ENCODE measurements at places on chromosomes 16 and 17.

DNA sequence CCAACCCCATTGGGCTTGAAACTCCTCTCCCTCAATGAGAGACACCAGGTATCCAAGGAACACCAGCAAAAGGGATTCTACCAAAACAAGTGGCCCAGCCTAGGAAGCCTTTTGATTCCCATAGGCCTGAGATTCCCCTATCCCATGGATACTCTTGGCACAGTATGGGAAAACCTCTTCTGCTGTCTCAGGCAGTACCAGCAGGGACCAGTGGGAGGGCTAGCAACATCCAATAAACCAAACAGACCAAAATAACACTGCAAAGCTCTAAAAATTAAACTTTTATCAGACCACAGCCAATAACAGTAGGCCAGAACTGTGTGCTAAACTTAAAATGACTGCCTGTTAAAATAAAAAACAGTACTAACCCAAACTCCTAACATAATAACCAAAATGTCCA, 153.9 kb upstream of the CES5A start:
- DNase-seq, result no peak

DNA sequence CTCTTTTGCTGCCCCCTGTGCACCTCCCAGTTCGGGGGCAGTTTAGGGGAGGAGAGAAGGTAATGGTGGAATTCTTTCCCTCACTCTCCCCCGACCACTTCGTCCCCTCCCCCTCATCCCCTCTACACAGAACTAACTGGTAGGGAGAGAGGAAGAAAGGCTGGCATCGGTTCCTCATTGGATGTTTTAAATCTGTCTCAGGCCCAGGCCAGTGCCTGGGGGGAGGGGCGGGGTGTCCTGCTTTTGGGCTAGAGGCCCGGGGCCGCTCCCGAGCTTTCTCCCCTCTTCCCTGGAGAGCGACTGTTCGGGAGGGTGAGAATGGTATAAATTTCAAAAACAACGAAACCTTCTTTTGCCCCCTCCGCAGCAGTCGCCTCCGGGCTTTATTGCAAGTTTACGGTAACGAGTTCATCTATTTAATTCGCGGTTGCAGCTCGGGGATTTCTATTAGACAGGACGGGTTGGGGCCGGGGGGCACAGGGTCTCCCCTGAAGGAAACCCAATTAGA, at the start of gene PRAC2:
TSS of gene PRAC2 (plus strand) at position 271 of the 508 bp plus-strand sequence. CDS start 1,226 bp downstream, outside the sequence.
- DNase-seq, result no peak

GRCh38 chr16:58205276-58206036, 7.5 kb upstream of the CSNK2A2 start:
- DNase-seq, result no peak

DNA sequence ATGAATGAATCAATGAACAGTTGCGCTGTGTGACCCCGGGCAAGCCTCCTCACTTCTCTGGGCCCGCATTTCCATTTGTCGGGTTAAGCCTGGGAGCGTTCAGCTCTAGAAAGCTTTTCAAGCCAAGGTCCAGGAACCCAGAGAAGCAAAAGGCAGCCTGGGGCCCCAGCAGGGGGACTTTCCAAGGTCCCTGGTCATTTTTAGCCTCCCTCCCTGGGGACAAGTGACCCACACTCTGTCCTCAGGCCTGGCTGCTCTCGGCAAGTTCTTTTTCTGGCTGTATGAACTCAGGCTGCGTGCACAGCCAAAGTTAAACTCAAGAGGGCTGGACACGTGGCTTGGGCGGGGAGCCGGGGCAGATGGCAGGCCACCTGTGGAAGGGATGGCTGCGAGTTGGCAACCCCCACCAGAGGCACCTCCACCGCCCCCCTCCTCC, 41.4 kb upstream of the CIBAR2 start:
- no peak for DNase-seq

DNA sequence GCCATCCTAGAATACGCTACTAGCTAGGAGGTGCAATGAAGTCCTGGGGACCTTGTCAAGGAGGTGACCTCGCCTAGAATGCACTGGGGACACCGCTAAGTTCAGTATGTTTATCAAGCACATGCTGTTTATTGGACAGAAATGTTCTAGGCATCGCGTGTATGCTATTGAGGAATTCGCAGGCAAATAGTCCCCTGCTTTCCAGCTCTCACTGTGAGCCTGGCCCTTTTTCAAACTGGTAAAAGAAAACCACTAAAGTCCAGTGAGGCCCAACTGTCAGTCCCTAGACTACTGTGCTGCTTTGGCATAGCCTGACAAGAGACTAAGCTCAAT, 1.2 kb upstream of the FAM222B start:
- no peak for DNase-seq

- DNase-seq, result peak; percentile 21
These were observed 33.5 kb upstream of the EMP2 start for GRCh38 chr16:10613785-10614485.

GRCh38 chr17:21031756-21032396, 10.9 kb downstream of the USP22 start:
- DNase-seq, result no peak

DNA sequence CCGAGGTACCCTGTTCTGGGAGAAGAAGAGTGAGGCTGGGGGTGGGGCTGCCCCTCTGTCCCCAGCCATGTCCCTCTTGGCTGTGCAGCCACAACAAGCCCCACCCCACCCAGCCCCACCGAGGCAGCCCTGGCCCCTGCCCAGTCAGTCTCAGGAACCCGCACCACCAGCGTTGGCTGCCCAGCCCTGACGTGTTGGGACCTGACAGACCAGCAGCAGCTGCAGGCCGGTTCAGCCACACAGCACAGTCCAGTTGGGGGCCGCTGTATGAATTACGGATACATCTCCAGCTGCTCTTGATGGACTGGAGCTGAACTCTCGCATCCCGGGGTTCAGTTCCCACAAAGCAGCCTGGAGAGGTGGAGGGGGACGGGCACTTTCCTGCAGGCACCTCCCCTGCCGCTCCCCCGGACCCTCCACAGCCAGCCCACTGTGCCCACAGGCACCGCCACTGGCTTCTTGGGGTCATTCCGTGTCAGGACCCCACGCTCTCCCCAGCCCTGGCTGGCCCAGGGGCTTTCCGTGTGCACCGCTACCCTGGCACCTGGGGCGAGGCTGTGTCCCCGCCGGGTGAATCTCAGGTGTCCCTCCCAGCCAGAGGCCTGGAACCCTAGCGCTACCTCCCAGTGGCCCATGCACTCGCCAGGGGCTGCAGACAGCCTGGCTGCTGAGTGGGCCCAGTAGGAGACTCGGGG, 7.1 kb downstream of the CDH15 start:
- DNase-seq, result no peak

- peak; percentile 37 for DNase-seq
These were observed 62.9 kb downstream of the SMURF2 start for GRCh38 chr17:64599187-64599676.

DNA sequence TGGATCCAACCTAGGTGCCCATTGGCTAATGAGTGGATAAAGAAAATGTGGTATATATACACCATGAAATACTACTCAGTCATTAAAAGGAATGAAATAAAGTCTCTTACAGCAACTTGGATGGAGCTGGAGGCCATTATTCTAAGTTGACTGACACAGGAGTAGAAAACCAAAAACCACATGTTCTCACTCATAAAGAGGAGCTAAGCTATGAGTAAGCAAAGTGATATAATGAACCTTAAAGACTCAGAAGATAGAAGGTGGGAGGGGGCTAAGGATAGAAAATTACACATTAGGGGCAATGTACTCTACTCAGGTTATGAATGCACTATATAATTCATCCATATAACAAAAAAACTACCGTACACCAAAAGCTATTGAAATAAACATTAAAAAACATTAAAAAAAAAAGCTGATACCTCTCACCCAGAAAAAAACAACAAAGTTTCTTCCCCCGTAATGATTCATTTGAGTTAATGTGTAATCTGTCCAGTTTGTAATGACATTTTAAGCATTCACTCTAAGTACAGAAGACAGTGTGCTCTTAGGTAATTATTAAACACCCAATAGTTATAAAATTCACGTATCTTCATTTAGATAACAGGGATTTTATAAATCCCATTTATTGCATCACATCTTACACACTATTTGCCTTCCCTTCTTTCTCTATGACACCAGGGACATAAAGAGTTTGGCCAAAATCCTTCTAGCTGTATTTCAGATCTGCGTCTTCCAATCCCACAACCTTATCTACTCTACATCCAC, 941.5 kb downstream of the CDH11 start:
- no peak for DNase-seq

DNA sequence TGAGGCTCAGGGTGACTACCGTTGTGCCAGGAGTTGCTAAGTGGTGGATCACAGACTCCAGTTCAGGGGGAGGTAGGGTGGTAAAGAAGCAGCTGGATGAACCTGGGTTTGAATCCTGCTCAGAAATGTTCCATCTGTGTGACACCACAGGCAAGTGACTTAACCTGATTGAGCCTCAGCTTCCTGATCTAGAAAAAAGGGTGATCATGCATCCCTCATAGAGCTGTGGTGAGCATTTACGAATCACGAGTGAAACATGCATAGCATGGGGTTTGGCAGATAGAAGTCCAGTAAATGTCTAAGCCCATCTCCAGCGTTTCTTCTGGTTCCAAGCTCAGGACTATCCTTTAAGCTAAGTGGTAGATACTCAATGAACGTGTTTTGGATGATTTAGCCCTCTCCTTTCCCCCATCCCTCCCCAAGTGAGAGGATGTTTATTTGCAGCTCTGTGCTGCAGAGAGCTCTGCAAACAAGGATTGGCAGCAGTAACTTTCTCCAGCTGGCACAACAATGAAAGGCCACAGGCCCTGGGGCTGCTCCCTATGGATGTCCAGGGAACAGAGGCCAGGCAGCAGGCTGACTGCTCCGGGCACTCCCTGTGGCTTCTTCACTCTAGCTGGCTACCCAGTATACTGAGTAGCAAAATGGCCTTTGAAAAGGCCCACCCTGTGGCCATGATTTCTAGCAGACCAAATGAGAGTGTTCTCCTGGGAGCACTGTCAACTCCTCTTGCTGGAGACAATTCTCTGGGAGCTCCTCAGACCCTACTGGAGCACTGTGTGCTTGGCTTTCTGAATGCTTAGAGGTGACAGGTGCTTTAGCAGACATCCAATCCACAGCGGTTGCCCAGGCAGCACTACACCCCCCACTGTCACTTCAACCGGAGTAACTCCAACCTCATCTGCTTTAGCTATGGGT, 21.3 kb downstream of the CA4 start:
- DNase-seq, result no peak

- DNase-seq, result peak; percentile 85
These were observed 17.0 kb downstream of the PRCD start for GRCh38 chr17:76556765-76557367.

DNA sequence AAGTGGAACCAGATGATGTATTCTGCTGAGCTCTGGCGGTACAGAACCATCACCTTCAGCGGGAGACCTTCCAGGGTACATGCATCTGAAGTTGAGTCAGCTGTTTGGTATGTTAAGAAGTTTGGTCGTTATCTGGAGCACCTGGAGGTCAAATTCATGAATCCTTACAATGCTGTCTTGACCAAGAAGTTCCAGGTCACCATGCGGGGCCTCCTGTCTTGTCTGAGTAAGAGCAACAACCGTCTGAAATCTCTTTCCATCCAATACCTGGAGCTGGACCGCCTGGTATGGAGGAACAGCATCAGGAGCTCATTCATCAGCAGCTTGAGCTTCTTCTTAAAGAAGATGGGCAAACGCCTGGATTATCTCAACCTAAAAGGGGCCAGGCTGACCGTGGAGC, 4.0 kb downstream of the FBXO39 start:
- DNase-seq, result no peak

- DNase-seq, result no peak
These were observed 85.6 kb downstream of the OMG start for GRCh38 chr17:31211352-31212012.

DNA sequence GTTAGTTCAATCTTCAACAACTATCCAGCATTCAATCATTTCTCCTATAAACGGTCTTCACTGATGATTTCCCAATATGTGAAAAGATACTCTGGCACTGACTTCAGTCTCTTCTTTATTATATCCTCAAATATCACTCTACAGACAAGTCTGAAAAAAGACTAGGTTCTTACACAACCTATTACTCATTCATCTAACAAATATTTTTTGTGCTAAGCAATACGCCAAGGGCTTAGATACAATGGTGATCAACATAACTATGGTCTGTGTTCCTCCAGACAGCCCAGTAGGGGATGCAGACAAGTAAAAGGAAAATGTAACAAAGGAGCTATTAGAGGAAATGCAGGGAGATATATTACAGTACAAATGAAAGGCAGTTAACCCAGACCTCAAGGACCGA, 63.9 kb downstream of the MYO1D start:
- DNase-seq, result no peak

DNA sequence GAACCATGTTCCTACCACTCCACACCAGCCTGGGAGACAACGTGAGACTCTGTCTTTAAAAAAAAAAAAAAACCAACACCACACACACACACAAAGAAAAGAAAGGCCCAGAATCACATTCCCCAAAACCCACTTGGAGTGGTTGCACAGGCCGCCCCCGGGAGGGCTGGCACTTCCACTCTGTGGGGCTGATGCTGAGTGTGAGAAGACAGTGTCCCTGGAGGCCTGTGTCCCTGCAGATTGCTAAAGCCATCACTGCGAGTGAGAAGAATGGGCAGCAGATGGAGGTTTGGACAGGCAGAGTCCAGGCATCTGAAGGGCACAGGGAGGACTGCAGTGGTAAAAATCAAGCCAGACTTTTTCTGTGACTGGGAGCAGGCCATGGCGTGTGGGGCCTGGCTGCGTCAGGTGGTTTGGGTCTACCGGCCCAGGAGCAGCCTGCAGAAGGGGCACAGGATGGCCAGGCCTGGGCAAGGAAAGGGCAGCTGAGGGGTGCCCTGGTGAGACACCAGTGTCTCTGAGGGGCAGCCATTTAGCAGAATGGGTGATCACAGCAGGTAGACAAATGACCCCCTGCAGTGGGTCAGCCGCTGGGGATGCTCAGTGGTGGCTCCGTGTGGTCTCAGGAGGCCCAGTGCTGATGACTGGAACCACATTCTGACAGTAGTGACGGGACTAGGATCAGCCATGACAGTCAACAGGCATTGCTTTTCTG, 13.1 kb downstream of the CTRB2 start:
- no peak for DNase-seq
